Suprapubic skin (tissue), 4 donors: ENCODE measurements at places on chromosomes 5 and 9. TPM values are rescaled to one million over a fixed set of nuclear protein-coding genes. Genes with fewer than 3 reads are reported as not detected.

- no peak overlapping the region for H3K4me3 ChIP-seq
- DNase-seq, result no peak
- peaks cover 16% of the 10 kb centered on the region for H3K4me1 ChIP-seq
- H3K27ac ChIP-seq, result peak overlapping the region; percentile 61
- H3K27me3 ChIP-seq, result no peaks in the 10 kb centered on the region
- H3K36me3 ChIP-seq, result no peaks in the 10 kb centered on the region
Measured at GRCh38 chr5:127040796-127041520, 10.6 kb upstream of the MARCHF3 start.

- H3K27me3 ChIP-seq, result peaks cover 68% of the 10 kb centered on the region
- no peak overlapping the region for H3K27ac ChIP-seq
- no peak for DNase-seq
- H3K36me3 ChIP-seq, result no peaks in the 10 kb centered on the region
- H3K4me1 ChIP-seq, result peaks cover 25% of the 10 kb centered on the region
Measured at GRCh38 chr9:123373447-123373923, 17.5 kb downstream of the CRB2 start.

GRCh38 chr5:54837093-54837492, 148.3 kb downstream of the ESM1 start:
- H3K4me1 ChIP-seq, result peaks cover 3% of the 10 kb centered on the region
- H3K4me3 ChIP-seq, result no peak overlapping the region
- H3K27ac ChIP-seq, result no peak overlapping the region
- no peaks in the 10 kb centered on the region for H3K36me3 ChIP-seq
- DNase-seq, result no peak
- H3K27me3 ChIP-seq, result no peaks in the 10 kb centered on the region

BARHL1 gene
- not detected for total RNA-seq
